ENCODE measurements at places on chromosomes 2 and 18. TPM values are rescaled to one million over a fixed set of nuclear protein-coding genes. Genes with fewer than 3 reads are reported as not detected.

DYNAP gene
- polyA plus RNA-seq = not detected

GRCh38 chr2:128008074-128008672 lies 19.7 kb downstream of the SAP130 start:
- DNase-seq = no peak

- DNase-seq = peak; percentile 57
Measured at GRCh38 chr2:161373942-161374341, 42.2 kb upstream of the TBR1 start.

ACOXL gene
- not detected for polyA plus RNA-seq

DNA sequence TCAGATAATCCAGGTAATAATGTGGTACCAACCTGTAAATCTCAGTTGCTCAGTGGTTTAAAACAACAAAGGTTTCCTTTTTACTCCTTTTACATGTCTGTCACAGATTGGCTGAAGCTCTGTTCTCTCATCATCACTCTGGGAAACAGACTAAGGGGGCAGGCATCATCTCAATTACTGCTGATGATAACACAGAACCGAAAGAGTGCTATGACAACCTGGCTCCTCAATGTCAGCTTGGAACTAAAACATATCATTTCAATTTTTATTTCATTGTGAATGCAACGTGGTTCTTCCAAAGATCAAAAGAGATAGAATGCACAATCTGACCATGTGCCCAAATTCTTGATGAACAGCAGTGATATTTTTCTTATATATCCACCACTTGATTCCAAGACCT lies 1315.0 kb upstream of the CDH2 start:
- DNase-seq = no peak

GRCh38 chr2:44689516-44689915 lies 252.0 kb upstream of the SIX3 start:
- DNase-seq = no peak

EMILIN1 gene
- 65.0 TPM for polyA plus RNA-seq

GRCh38 chr18:36149514-36150289 lies 20.0 kb downstream of the ELP2 start:
- no peak for DNase-seq

ST8SIA5 gene
- not detected for polyA plus RNA-seq

DNA sequence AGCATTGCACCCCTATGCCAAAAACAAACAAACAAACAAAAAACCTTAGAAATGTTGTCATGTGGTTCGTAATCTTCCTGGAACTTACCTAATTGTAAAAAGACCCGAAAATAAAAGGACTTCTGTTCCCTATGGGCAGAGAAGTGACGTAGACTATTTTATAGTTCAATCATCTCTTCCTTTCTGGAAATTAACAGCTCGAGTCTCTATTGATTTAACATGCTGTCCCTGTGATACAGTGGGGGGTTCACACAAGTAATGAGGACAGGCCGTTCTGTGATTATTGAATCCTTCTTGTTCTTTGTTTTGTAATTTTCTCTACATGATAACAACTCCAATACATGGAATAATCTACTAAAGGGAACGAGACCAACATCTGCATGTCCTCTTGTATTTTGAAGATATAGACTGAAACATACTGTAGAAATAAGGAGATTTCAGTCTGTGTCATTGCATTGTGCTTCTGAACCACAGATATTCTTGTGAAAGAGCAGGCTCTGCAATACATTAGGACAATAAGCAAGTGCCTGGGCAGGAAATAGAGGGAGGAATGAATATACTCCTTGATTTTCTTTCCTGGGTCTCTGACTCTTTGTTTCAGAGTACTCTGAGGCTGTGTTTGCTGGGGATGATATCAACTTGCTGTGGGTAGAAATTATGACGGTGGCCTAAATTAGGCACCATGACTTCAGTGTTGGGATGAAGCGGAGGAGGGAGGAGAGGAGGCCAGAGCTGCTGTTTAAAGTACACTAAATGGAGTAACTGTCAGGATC lies 65.7 kb upstream of the PPM1B start:
- DNase-seq = peak; percentile 10

DNA sequence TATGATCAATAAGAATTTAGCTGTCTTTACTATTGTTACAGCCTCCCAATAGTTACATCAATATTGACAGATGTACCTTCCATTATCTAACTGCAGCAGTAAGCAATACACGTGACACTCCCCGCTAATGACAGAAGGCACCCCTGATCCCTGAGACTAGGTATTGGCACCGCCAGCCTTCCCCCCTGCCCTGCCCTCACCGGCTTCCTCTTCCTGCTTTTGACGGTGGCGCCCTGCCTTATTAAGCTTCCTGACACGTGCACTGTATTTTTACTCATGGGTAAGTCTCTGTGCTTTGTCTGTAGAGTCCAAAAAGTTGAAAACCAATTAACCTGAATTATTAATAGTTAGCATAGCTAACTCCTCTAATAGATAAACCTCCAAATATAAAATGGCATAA lies 223.5 kb downstream of the EIPR1 start:
- DNase-seq = no peak

DNA sequence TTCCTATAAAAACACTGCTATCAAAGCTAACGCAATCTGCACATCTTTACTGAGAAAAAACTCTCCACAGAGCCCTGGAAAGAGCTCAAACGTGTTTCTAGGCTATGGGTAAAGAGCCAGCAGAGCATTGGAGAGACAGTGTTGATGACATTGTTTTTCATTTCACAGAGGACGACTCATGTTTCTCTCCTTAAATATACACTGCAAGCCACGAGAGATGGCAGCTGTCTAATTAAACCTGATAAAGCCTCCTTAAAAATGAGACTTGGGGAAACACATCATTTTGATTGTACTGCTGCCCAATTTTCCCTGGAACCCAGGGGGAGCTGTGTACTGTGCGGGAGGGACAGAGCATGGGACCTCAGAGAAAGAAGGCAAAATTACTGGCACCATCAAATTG lies 294.3 kb upstream of the SETBP1 start:
- no peak for DNase-seq

- DNase-seq = peak; percentile 92
Measured at GRCh38 chr18:57210107-57210715, 63.3 kb downstream of the BOD1L2 start.

GRCh38 chr18:7662866-7663265 lies 95.8 kb downstream of the PTPRM start:
- DNase-seq = no peak

- DNase-seq = no peak
Measured at GRCh38 chr2:157182204-157182709, 75.2 kb upstream of the GALNT5 start.

LYPD1 gene
- 0.51 TPM for polyA plus RNA-seq

- no peak for DNase-seq
Measured at GRCh38 chr18:42636309-42636708, 479.2 kb downstream of the RIT2 start.

GRCh38 chr2:12714391-12715221 lies 2.1 kb upstream of the TRIB2 start:
- peak; percentile 75 for DNase-seq

GRCh38 chr18:79466591-79466990 lies 70.9 kb downstream of the NFATC1 start:
- DNase-seq = no peak

GRCh38 chr2:53490659-53491058 lies 276.9 kb upstream of the CHAC2 start:
- peak; percentile 74 for DNase-seq

AKAIN1 gene
- not detected for polyA plus RNA-seq

LAMA3 gene
- polyA plus RNA-seq = 0.93 TPM

SERPINB12 gene
- not detected for polyA plus RNA-seq

SPEG gene
- polyA plus RNA-seq = 9.4 TPM

- peak; percentile 69 for DNase-seq
Measured at GRCh38 chr18:499776-500631, 497 bp downstream of the COLEC12 start.

CGREF1 gene
- 17.8 TPM for polyA plus RNA-seq

DNA sequence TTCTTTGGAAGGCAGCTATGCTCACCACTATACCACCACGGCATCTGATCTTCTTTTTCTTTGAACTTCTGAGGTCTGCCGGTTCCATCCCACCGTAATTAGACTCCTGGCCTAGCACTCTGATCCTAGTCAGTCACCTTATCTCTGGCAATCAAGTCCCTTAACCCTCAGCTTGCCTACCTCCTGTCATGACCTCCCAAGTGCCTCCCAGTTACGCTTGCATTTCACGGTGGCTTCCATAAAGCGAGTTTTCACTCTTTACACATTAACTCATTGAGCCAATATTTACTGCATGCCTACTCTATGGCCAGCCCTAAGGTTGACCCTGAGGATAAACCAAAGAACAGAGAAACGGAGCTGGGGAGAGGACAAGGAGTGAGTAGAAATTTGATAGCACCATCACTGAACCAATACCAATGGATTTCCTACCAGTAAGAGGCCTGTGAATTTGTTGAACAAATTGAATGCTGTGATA lies 37.8 kb upstream of the TMEM182 start:
- no peak for DNase-seq

Measured in GM23248 (cell line).